Stimulated activated CD4-positive, alpha-beta T cell treated with anti-CD3 and anti-CD28 coated beads, Interleukin-1b, Interleukin-23, amount 100 ng/mL, for 1 hour (primary cell): ENCODE measurements at places on chromosomes 2 and 18.

DNA sequence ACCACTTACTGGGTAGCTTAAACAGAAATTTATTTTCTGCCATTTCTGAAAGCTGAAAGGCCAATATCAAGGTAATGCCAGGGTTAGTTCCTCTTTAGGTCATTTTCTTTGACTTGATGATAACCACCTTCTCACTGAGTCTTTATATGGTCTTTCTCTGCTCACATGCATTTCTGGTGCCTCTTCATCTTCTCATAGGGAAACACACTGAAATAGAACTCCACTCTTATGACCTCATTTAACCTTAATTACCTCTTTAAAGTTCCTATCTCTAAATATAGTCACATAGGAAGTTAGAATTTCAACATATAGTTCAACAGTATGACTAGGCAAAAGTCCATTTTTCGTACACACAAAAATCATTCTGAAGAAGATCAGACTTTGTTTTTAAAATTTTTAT is 616.8 kb upstream of the VRK2 start:
- DNase-seq, result no peak

DNA sequence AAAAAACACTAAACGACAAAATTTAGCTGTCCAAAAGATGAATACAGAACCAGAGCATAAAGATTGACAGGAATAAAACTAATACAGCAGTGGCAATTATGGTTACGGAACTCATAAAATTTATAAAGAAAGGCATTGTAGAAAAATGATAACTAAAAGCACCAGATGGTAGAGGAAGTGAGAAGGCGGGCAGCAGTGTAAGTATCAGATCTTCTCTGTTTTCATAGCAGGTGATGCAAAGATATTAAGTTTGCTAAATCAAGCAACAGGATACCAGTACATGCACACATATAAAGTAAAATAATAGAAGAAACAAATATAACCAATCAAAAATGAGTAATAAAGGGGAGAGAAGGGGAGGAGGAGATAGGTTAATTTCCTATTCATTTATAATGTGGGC is 103.9 kb upstream of the MEX3C start:
- no peak for DNase-seq

GRCh38 chr18:5425721-5426120 is 118.1 kb downstream of the EPB41L3 start:
- no peak for DNase-seq

DNA sequence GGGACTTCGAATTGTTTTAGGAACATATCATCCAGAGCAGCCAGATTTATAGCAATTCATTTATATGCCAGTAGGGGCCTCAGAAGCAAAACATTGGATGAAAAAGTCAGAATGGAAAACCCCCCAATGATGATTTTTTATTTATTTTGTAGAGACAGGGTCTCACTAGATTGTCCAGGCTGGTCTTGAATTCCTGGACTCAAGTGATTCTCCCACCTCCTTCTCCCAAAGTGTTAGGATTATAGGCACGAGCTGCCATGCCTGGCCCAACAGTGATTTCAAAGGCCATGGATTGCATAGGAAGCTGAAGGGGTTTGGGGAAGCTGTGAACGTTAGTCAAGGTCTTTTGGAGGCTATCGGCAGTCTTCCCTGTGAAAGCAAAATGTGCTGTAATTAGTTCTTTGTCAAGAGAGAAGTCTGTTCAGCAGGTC is 21.9 kb upstream of the MCFD2 start:
- no peak for DNase-seq

DNA sequence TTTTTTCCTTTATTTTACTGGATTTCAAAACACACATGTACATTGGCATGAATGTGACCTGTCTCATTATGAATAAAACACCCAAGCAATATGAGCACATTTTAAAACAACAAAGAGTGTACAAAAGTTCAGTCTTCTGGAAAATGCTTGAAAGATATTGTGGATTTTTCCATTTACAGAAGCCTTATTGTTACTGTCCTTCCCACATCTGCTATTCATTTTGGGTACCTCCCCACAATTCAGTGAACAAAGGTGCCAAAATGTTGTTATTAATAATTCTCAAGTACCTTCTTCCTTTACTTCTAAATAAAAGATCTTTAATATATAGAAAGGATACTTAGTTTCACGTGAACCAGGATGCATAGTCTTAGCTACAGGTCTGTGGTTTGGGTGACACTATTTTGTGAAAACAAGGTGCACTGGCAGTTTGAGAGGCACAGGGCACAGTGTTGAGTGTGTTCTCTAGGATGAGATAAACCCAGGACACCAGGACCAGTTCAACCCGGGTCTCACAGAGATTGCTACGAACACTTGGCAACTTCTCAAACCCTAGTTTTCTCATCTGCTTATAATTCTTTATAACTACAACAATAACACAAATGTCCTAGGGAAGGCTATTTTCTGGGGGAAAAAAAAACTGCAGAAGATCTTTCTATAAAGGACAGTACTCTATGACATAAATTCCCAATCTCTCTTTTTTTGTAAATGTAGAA is 84.5 kb upstream of the GALNT5 start:
- no peak for DNase-seq

DNA sequence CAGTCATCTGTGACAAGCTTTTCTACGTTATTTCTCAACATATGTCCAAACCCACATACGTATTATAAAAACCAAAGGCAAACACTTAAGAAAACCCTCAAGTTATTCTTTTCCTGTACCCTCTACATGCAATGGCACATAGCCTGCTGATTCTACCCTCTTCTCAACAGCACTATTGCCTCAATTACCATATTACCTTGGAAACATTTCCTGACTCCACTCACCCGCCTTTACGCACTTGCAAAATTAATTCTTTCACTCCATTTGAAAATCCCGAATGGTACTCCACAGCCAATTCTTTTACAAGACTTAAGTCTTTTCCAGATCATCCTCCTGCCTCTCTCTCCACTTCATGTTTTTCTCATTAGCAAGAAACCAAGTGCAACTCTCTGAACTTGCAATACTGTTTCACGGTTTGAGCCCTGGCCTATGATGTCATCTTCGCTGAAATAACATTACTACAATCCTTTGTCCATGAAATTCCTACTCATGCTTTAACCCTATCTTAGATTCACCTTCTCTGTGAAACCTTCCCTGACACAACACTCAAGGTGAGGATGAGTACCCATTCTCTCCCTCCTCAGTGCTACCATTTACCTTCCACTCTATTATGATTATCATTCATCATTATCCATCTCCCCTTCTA is 29.0 kb downstream of the SESTD1 start:
- DNase-seq, result no peak

GRCh38 chr2:19474128-19474527 is 115.7 kb upstream of the OSR1 start:
- no peak for DNase-seq

GRCh38 chr2:29443151-29443550 is 327.9 kb downstream of the CLIP4 start:
- DNase-seq, result no peak

DNA sequence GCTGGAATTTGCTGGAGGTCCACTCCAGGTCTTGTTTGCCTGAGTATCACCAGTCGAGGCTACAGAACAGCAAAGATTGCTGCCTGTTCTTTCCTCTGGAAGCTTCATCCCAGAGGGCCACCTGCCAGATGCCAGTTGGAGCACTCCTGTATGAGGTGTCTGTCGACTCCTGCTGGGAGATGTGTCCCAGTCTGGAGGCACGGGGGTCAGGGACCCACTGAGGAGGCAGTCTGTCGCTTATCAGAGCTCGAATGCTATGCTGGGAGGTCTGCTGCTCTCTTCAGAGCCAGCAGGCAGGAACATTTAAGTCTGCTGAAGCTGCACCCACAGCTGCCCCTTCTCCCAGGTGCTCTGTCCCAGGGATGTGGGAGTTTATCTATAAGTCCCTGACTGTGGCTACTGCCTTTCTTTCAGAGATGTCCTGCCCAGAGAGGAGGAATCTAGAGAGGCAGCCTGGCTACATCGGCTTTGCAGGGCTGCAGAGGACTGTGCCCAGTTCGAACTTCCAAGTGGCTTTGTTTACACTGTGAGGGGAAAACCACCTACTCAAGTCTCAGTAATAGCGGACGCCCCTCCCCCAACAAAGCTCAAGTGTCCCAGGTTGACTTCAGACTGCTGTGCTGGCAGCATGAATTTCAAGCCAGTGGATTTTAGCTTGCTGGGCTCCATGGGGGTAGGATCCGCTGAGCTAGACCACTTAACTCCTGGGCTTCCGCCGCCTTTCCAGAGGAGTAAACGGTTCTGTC is 301.1 kb downstream of the ERBB4 start:
- no peak for DNase-seq

GRCh38 chr2:231877533-231878456 is 48.4 kb downstream of the NPPC start:
- DNase-seq, result no peak

DNA sequence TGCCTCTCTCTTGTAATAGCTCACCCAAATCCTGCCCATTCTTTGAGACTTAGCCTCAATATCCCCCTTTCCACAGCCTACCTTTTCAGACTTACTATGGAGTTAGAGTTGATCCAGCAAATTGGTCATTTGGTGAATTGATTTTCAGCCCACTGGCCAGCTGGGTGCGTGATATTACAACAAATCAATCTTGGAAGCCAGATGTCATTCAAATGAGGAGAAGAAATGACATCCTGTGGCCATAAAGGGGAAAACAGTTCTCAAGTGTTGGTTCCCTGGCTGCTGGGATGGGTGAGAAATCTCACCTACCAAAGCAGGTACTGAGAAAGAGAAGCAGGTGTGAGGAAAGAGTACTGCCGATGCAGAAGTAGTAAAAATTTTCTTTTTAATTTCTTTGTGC is 36.7 kb upstream of the FOXI3 start:
- no peak for DNase-seq

- no peak for DNase-seq
Observed at GRCh38 chr2:64865831-64866345, 123.3 kb upstream of the SLC1A4 start.

DNA sequence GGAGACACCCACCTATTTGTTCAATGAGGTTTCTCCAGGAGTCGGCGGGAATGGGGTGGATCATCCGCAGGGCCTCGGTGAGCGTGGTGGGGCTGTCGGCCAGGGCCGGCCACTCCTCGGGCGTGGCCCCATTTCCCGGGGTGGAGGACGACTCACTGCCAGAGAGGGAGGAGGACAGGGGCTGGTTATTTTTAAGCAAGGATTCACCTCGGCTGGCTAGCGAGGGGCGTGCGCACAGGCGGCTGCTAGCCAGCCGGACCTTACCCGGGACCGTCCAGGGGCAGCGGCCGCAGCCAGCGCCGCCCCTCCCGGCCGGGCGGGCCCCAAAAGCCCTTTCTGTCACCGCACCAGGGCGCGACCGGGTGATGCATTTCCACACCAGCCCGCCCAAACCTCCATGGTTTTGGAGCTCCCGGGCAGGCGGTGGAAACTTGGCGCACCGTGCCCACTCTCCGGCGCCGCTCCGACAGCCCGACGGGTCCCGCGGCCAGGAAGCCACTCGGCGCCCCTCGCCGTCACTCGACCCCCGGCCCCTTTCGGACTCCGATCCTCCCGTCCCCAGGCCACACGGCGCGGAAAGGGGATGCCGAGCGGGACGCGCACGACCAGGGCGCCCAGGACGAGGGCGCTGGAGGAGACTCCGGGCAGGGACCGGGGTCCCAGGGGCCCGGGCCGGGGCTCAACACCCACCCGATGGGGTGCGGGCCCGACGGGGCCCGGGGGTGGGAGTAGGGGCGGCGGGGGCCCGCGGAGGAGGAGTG is 57.1 kb downstream of the SNORC start:
- no peak for DNase-seq

- DNase-seq, result no peak
Observed at GRCh38 chr2:220583725-220584124, 956.3 kb downstream of the SLC4A3 start.

DNA sequence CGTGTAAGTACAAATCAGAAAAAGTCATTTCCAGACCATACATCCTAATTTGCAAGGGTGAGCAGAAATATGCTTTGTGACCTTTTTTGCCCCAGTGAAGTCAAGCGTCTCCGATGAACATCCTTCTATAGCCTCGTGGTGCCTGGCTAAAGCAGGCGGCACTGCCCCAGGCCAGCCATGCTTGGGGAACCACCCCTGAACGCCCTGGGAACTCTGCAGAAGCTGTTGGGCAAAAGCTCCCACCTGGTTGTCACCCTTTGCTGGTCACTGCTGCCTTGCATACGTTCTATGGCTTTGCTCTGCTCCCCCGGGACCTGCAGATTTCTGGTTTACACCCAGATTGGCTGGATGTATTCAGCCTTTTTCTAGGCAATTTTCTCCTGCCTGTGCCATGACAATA is 256.4 kb downstream of the SS18 start:
- no peak for DNase-seq

DNA sequence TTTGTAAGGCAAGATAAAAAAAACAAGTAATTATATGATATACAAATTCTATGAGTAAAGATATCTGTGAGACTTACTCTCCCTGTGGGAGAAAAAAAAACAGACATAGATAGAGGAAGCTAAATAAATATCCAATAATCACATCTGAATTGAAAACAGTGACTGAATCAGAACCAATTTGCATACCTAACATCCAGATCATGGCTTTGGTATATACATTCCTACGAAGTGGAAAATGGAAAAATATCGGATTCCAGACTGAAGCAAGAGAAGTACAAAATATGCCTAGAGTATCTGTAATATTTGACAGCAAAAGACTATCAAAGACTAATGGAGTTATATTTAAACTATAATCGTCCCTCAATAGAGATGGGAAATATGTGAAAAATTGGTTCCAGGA is 1108.1 kb upstream of the CHAC2 start:
- DNase-seq, result no peak

DNA sequence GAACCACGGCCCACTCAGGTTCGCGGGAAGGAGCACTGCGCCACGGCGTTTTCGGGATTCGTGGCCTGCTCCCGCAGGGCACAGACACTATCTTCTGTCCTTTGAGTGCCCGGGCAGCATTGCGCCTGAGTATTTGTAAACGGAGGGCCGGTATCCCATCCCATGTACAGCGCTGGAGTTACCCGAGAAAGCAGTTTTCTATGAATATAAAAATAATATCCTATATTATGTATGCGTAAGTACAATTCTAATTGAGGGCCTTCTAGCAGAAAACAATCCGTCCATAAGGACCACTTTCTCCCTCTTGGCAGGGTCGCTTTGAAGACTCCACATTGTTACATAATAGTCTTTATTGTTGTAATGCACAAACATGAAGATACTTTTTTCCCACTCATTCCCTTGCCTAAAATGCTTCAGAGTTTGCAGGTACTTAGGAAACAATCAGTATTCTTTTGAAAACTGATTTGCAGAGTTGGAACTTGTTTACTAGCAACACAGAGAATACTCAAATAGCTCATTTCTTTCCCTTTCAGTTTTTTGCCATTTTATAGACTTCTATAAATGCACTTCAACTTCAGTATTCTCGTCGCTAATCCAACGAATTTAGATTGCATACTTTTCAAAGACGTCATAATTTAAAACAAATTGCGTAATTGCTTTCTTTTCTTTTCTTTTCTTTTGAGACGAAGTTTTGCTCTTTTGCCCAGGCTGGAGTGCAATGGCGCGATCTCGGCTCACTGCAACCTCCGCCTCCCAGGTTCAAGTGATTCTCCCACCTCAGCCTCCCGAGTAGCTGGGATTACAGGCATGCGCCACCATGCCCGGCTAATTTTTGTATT is 1.0 kb upstream of the REV1 start:
- DNase-seq, result no peak

DNA sequence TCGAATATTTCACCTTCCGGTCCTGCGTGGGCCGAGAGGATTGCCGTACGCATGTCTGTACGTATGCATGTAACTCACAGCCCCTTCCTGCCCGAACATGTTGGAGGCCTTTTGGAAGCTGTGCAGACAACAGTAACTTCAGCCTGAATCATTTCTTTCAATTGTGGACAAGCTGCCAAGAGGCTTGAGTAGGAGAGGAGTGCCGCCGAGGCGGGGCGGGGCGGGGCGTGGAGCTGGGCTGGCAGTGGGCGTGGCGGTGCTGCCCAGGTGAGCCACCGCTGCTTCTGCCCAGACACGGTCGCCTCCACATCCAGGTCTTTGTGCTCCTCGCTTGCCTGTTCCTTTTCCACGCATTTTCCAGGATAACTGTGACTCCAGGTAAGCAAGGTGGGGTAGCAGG is at the start of gene SERPINB5:
Gene SERPINB5, plus strand, starts transcription at position 291 of the 400 bp plus-strand sequence. CDS start 7,471 bp downstream, outside the sequence.
- no peak for DNase-seq
